ENCODE measurements at places on chromosomes 16 and 17. TPM values are rescaled to one million over a fixed set of nuclear protein-coding genes. Genes with fewer than 3 reads are reported as not detected.

- no peak for DNase-seq
These were observed 216.2 kb downstream of the RBFOX1 start for GRCh38 chr16:7548796-7549318.

- DNase-seq, result peak; percentile 78
These were observed 565 bp upstream of the XAF1 start for GRCh38 chr17:6755281-6755680.

The KRTAP16-1 gene
- not detected for total RNA-seq

The CDK3 gene
- 3.9 TPM for total RNA-seq

The ZFPM1 gene
- 11.5 TPM for total RNA-seq

DNA sequence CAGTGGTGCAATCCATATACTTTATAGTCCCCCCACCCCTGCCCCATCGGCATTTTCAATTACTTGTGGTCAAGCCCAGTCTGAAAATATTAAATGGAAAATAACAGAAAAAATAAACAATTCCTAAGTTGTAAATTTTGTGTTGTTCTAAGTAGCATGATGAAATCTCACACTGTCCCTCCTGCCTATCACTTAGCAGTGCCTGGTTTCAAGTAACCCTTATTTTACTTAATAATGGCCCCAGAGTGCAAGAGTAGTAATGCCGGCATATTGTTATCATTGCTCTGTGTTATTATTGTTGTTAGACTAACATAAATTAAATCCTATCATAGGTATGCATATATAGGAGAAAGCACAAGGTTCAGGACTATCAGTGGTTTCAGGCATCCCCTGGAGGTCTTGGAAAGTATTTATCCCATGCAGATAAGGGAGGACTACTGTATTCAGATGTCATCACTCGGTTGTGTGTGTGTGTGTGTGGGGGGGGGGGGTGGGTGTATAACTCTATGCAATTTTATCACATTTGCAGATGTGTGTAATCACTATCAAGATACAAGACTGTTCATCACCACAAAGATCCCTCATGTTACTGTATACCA, 9.3 kb downstream of the UBE2G1 start:
- no peak for DNase-seq

The STH gene
- total RNA-seq, result not detected

GRCh38 chr17:82202981-82203380, 9.7 kb downstream of the CCDC57 start:
- no peak for DNase-seq

- no peak for DNase-seq
These were observed 18.7 kb downstream of the PTRH2 start for GRCh38 chr17:59688496-59688895.

DNA sequence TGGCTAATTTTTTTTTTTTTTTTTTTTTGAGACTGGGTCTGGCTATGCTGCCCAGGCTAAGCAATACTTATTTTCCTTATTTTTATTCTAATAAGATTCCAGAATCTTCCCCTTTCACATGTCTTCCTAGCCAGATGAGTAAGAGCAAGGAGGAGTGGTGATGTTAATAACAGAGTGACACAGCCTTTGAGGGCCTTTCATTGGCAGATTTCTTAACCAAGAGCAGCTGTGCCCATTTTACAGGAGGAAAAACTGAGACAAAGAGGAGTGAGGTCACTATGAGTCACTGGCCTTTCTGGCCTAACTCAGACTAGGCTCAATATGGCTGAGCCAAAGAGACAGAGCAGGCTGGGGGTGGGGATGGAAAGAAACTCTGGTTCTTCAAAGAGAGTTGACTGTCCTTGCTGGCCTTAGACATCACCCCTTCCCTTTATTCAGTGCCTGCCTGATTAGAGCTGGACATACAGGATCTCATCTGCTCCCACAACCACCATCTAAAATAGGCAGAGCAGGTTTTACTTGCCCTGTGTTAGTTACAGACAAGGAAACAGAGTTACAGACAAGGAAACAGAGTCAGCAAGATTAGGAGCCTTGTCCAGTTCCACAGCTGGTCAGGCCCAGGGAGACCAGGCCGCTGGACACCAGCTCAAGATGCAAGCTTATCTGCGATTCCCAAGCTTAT, 50.0 kb upstream of the TOB1 start:
- DNase-seq, result no peak

DNA sequence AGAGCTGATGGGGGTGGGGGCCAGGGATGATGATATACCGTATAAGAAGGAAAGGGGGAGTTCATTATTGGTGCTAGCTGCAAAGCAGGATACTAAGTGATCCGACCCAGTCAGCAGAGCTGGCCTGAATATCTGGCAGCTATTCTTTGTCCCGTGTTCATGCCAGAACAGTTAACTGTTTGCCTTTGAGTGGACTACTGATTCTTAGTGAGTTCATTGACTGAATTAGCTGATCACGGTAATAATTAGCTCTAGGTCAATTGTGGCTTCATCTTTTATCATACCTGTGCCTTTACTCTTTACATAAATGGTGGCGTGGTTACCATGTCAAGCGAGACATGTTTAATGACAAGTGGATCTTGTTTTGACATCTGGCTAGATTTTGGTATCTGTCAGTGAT, 5.3 kb downstream of the KPNB1 start:
- DNase-seq, result no peak

GRCh38 chr17:63696381-63696961, 3.5 kb downstream of the LIMD2 start:
- peak; percentile 31 for DNase-seq

DNA sequence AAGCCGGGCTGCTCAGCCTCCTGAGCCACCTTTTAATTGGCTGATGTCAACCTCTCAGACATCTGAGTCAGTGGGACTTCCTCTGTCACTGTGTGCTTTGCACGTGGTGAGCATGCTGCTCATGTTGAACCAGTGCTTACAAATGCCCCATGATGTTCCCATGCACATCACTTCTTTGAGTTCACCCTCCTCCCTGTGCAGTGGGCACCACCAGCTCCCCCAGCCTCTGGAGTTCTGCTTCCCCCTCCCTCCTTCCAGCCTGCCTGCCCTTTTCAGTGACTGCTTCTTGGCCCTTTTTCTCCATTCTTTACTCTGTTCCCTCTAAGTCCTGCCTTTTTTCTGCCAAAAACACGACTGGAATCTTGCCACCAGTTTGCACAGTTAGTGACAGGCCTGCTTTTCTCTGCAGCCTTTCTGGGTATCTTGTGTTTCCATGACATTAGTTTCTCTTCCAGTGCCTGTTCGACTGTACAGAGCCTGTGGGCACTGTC, 41.6 kb downstream of the USP10 start:
- DNase-seq, result no peak

GRCh38 chr17:8360751-8361150, 15.8 kb downstream of the KRABD2 start:
- DNase-seq, result no peak

DNA sequence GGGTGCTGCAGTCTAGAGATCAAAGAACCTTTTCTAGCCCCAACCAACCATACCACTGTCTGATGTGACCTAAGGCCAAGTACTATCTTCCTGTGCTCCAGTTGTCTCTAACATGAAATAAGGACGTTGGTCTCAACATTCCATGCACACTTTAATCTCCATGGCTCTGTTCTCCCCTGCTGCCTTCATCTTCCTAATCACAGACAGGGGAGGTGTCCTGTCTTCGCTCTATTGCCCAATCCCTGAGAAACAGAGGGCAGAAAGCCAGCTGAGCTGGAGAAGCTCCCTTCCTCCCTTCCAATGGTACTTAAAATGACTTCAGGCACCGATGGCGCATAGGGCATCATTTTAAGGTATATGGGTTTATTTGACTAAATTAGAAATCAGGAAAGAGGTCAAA, 148.9 kb upstream of the GNAO1 start:
- DNase-seq, result peak; percentile 24

The KRTAP2-4 gene
- total RNA-seq, result not detected

The C1QBP gene
- 86.3 TPM for total RNA-seq

- DNase-seq, result no peak
These were observed 149.9 kb upstream of the PIRT start for GRCh38 chr17:10987786-10988185.

DNA sequence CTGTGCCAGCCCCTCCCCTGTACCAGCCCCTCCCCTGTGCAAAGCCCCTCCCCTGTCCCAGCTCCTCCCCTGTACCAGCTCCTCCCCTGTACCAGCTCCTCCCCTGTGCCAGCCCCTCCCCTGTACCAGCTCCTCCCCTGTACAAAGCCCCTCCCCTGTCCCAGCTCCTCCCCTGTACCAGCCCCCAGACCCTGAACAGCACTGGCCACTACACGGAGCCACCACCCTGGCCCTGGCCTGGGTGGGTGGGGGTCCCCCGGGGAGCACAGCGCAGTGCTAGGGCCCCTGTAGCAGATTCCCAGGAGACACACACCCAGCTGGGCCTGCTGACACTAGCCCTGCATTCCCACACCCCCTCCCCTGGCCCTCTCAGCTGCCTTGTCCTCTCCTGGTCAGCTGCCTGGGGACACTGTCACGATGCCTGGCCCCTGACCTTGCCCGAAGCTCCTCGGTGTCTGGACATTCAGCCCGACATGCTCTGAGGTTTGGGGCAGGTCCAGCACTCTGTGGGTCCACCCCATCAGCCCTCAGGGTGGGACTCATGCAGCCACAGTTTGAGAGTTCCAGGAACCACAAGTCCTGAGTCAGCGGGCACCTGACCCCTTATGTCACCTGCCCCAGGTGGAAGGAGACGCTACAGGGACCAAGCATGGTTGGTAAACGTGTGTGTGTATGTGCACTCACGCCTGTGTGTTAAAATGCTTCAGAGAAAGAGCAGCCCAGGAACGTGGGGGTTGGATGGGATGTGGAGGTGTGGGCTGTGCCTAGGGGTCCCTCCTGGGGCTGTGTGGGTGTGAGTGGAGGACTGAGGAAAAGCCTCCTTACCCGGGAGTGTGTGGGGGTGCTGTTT, 114.2 kb downstream of the METRNL start:
- DNase-seq, result peak; percentile 21

GRCh38 chr17:41490000-41490990, 585 bp upstream of the KRT36 start:
- no peak for DNase-seq

DNA sequence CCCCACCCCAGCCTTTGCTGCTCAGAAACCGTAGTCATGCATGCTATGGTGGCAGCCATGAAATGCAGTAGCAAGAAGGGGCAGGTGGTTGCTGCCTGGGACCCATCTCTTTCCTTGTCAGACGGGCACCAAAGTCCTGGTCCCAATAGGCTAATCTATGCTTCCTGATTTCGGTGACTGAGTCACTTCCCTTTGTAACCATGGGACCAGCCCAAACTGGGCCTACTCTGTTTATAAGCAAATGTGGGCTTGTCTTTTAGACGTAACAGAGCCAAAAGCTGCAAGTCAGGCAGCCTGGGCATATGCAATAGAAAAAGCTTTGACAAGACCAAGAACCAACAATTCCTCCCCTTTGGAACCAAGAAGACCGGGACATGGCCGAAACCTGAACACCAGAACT, 99.1 kb upstream of the RBBP6 start:
- no peak for DNase-seq

DNA sequence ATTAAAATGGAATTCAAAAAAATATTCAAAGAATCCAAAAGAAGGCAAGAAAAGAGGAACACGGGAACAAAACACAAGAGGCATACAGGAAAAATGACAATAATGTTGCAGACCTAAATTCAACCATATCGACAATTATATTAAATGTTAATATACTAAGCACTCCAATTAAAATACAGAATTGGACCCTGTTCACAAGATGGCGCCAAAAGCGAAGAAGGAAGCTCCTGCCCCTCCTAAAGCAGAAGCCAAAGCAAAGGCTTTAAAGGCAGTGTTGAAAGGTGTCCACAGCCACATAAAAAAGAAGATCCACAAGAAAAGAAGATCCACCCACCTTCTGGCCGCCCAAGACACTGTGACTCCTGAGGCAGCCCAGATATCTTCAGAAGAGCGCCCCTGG, 6.3 kb upstream of the XAF1 start:
- no peak for DNase-seq

- DNase-seq, result peak; percentile 23
These were observed 20.4 kb upstream of the YPEL2 start for GRCh38 chr17:59311051-59311468.

The MFAP4 gene
- total RNA-seq, result 44.8 TPM

DNA sequence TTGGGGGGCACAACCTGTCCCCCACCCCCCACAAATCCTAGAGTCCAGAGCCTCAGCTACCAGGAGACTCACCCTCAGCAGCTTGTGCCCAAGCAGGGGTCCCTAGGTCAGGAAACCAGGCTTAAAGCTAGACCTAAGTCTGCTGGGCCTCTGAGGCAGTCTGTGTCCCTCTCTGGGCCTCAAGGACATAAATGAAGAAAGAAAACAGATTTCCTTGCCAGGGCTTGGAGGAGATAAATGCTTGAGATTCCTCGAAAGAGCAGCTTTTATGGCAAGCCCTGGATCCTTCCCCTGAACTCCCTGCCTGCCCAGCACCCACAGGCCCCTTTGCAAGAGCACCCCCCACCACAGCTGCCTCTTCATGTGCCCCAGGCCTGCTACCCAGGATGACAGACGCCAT, 3.3 kb downstream of the SRCIN1 start:
- no peak for DNase-seq

DNA sequence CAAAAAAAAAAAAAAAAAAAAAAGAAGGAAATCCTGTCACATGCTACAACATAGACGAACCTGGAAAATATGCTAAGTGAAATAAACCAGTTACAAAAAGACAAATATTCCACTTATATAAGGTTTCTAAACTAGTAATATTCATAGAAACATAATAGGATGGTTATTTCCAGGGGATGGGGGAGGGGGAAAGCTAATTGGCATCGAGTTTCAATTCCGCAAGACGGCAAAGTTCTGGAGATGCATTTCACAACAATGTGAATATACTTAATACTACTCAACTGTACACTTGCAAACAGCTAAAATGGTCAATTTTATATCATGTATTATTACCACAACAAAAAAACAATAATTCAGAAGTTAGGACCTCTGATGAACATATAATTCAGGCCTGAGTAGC, 37.9 kb upstream of the ABCA9 start:
- DNase-seq, result no peak

- peak; percentile 69 for DNase-seq
These were observed 725 bp upstream of the SPHK1 start for GRCh38 chr17:76383546-76384221.

DNA sequence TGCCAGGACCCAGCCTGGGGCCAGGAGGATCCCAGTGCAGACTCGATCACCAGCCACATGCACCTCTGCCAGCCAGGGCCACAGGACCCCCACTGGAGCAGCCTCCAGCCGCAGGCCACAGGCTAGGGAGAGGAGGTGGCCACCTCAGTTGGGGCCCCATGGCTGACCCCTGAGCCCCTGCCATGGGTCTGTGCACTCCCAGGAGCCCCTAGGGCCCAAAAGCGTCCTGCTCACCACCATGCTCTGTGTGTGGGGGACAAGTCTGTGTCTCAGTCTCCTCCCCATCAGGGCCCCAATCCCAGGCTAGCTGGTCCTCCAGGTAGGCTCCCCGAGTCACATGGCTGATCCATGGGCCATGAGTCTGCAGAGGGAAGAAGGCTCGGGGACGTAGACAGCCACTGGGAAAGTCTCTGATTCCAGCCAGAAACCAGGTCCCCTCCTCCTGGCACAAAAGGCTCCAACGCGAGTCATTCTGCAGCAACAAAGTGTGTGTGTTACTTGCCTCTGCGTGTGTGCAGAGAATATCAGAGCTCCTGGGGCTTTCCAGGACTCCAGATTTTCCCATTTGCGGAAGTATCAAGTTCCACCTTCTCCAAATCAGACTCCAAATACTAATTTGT, 6.1 kb upstream of the PRSS8 start:
- DNase-seq, result no peak

- no peak for DNase-seq
These were observed 6.9 kb upstream of the WDR59 start for GRCh38 chr16:74991593-74992403.

GRCh38 chr17:8123695-8124349, at the start of gene HES7:
Gene HES7 (minus strand): TSS chr17:8124106. CDS start chr17:8124084, 22 bp downstream.
- no peak for DNase-seq

Data from left cardiac atrium (tissue), 4 donors.